A549 treated with CORT108297 at 1 μM for 4 hours (cell line): ENCODE measurements at places on chromosomes 7 and 10. TPM values are rescaled to one million over a fixed set of nuclear protein-coding genes. Genes with fewer than 3 reads are reported as not detected.

Gene GDF2
- total RNA-seq = not detected in 5 replicates

Gene UPK3BL2
- 2.1 to 3.8 TPM (median 2.7 TPM) in 5 replicates for total RNA-seq

Gene ADAM12
- total RNA-seq = 3.2 to 5.7 TPM (median 4.3 TPM) in 5 replicates

Gene CC2D2B
- total RNA-seq = 0.07 to 0.16 TPM (median 0.13 TPM) in 4 of 5 replicates, not detected in the other

Gene SPACDR
- 0.51 to 0.72 TPM (median 0.68 TPM) in 5 replicates for total RNA-seq

Gene SMARCD3
- 8.6 to 12.4 TPM (median 10.4 TPM) in 5 replicates for total RNA-seq

Gene SPDYE11
- total RNA-seq = not detected in 5 replicates

Gene ENTPD1
- total RNA-seq = 0.02 to 0.05 TPM in 2 of 5 replicates, not detected in the others

Gene HIF1AN
- total RNA-seq = 12.7 to 19.7 TPM (median 17.0 TPM) in 5 replicates

Gene GPNMB
- 1.7 to 2.7 TPM (median 2.5 TPM) in 5 replicates for total RNA-seq

Gene PTPN20
- total RNA-seq = 3.8 to 5.4 TPM (median 4.3 TPM) in 5 replicates

Gene DNAJC12
- total RNA-seq = 55.1 to 79.5 TPM (median 64.3 TPM) in 5 replicates

Gene AFAP1L2
- 21.0 to 29.6 TPM (median 27.0 TPM) in 5 replicates for total RNA-seq
